Stimulated activated CD8-positive, alpha-beta memory T cell treated with anti-CD3 and anti-CD28 coated beads, Interleukin-15, amount 100 ng/mL, for 4 hours (primary cell): ENCODE measurements at places on chromosomes 2 and 18.

DNA sequence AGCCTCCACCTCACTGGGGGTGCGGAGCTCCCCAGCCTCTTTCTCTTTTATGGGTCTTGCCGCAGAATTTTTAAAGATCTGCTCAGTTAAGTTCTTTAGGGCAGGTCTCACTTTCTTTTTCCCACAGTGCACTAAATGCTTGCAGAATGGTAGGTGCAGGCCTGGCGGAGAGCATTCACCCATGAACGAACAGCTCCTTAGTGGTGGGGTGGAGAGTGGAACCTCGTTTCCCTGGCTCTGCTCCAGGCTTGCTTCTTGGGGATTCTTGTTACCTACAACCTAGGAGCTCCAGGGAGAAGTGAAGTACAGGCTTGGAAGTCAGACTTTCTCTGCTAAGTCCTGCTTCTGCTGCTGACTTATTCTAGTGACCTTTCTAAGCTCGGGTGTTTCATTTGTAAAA lies 70.3 kb upstream of the PXDN start:
- DNase-seq = no peak

DNA sequence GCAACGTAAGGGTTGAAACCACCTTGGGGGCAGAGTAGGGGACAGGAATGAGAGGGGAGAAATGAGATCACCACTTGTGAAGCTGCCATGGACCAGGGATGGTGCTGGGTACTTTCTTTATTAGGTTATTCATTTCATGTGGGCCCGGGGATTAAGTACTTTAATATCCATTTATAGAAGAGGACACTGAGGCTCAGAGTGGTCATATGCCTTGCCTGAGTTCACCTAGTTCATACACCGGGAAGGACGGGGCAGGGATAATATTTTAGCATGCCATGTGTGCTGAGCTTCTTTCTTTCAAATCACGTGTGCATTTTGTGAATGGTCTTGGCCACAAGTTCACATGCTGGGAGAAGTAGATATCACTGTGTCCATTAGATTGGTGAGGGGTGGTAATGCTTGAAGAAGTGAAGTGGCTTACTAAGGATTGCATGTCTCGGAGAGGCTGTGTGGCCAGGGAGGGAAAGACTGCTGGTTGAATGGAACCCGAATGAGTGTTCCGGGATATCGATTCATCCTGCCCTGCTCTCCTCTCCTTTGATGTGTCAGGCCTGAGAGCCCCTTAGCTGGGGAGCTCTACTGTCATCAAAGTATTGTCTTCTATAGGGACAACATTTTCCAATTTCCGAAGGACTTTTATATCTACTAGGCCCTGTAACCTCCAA lies 187.1 kb downstream of the MYCN start:
- no peak for DNase-seq

DNA sequence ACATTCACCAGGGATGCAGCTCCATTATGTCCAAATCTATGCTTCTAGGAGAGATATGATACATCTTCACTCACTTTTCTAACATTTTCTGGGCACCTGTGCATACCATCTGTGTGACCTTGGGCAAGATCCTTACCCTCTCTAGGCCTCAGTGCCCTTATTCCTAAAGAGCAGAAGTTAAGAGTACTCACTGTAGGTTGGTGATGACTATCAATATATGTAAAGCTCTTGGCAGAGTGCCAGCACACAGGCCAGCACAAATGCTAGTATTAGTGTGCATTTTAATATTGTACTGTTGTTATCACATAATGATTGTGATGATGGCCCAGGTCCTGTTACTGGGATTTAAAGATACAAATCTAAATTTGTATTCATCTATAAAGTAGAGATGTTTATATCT lies 199.2 kb downstream of the RAD51AP2 start:
- DNase-seq = no peak

DNA sequence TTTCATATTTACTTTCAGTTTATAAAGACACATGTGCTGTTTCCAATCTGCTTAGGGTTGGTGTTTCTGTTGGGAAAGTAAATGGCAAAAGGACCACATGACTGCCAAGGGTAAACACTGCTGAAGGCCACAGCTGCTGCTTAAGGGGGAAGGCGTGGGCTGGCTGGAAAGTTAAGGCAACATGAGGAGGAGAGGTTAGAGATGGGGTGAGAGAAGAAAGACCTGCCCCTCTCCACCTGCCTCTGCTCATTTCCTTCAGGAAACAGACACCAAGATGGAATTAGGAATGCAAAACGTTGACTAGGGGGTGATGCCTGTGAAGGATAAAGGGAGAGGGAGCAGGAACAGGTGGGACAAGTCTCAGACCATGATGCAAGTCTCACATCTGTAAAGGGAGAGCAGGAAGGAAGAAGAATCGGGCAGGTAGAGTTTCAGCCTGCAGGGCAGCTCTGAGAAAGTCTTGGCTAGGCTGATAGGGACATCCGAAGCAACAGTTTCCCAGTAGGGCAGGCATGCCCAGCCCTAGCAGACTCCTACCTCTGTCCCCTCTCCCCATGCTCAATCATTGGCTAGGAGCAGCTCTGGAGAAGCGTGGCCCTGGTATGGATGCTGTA lies 86.0 kb downstream of the CDC42EP3 start:
- DNase-seq = peak; percentile 29

GRCh38 chr2:70903171-70903570 lies 32.5 kb upstream of the ATP6V1B1 start:
- DNase-seq = no peak

GRCh38 chr2:126107883-126108282 lies 548.1 kb upstream of the GYPC start:
- no peak for DNase-seq

DNA sequence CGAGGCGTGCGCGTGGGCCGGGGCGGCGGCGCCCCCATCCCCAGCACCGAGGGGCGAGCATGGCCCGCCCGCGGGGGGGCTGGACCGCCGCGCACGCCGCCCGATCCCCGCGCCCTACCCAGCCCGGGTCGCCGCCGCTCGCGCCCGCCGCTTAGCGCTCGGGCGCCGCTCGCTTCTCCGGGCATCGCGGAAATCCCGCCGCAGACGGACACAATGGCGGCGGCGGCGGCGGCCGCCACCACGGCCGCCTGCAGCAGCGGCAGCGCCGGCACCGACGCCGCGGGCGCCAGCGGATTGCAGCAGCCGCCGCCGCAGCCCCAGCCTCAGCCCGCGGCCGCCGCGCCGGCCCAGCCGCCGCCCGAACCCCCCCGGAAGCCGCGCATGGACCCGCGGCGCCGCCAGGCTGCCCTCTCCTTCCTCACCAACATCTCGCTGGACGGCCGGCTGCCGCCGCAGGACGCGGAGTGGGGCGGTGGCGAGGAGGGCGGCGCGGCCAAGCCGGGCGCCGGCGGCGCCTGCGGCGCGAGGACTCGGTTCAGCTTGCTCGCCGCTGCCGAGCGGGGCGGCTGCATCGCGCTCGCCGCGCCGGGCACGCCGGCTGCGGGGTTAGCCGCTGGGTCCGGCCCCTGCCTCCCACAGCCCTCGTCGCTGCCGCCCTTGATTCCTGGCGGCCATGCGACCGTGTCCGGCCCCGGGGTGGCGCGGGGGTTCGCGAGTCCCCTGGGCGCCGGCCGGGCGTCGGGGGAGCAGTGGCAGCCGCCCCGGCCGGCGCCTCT lies 453 bp downstream of the CABLES1 start:
- no peak for DNase-seq

GRCh38 chr2:189014449-189015138 lies 40.4 kb downstream of the COL3A1 start:
- DNase-seq = no peak

GRCh38 chr2:237196409-237196808 lies 110.7 kb downstream of the COPS8 start:
- no peak for DNase-seq

- no peak for DNase-seq
These were observed 239.3 kb upstream of the MYT1L start for GRCh38 chr2:2570360-2570759.

- DNase-seq = no peak
These were observed 32.1 kb upstream of the SIGLEC15 start for GRCh38 chr18:45793264-45793965.
